T-cell (primary cell): ENCODE measurements at places on chromosomes 13 and 19.

DNA sequence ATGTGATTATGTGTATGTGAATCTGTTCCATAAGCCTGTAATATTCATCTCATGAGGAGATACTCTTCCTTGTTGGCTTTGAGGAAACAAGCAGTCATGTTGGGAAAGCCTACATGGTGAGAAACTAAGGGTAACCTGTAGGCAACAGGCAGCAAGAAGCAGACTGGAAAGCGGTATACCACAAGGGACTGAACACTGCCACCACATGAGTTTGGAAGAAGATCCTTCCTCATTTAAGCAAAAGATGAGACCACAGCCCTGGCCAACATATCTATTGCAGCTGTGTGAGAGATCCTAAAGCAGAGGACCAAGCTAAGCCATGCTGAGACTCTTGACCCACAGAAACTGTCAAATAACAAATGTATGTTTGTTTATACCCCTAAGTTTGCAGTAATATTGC, 134.8 kb downstream of the B3GLCT start:
- H3K27me3 ChIP-seq: peaks cover 4% of the 10 kb centered on the region
- H3K36me3 ChIP-seq: peaks cover 3% of the 10 kb centered on the region
- no peaks in the 10 kb centered on the region for H3K4me1 ChIP-seq
- H3K4me3 ChIP-seq: no peak overlapping the region
- no peak overlapping the region for H3K27ac ChIP-seq

- peaks cover 4% of the 10 kb centered on the region for H3K27me3 ChIP-seq
- H3K36me3 ChIP-seq: no peaks in the 10 kb centered on the region
- H3K27ac ChIP-seq: no peak overlapping the region
- no peak overlapping the region for H3K4me3 ChIP-seq
- no peak for DNase-seq
These were observed 81.0 kb upstream of the MBNL2 start for GRCh38 chr13:97141097-97141496.

DNA sequence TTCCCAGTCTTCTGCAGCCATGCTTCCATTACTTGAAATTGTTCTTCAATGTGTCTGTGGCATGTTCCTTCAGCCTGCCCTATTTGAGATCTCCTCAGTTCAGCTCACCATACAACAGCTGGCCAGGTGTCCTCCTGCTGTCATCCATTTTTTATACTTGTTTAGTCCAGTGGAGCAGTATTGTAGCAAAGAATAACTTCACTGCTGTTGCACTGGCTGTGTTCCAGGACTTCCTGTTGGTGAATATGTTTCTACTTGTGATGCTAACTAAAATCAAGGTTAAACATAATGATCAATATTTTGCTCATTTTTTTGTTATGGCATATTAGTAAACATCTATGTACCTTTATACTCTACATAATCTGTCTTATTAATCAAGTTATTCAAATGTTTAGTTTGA, 1394.1 kb downstream of the PCDH9 start:
- no peaks in the 10 kb centered on the region for H3K27me3 ChIP-seq
- H3K36me3 ChIP-seq: no peaks in the 10 kb centered on the region
- no peak overlapping the region for H3K27ac ChIP-seq
- H3K4me3 ChIP-seq: no peak overlapping the region
- H3K4me1 ChIP-seq: no peaks in the 10 kb centered on the region

- no peak for DNase-seq
- H3K4me1 ChIP-seq: no peaks in the 10 kb centered on the region
- no peak overlapping the region for H3K27ac ChIP-seq
These were observed 241.2 kb downstream of the ABCC4 start for GRCh38 chr13:95060014-95060519.

DNA sequence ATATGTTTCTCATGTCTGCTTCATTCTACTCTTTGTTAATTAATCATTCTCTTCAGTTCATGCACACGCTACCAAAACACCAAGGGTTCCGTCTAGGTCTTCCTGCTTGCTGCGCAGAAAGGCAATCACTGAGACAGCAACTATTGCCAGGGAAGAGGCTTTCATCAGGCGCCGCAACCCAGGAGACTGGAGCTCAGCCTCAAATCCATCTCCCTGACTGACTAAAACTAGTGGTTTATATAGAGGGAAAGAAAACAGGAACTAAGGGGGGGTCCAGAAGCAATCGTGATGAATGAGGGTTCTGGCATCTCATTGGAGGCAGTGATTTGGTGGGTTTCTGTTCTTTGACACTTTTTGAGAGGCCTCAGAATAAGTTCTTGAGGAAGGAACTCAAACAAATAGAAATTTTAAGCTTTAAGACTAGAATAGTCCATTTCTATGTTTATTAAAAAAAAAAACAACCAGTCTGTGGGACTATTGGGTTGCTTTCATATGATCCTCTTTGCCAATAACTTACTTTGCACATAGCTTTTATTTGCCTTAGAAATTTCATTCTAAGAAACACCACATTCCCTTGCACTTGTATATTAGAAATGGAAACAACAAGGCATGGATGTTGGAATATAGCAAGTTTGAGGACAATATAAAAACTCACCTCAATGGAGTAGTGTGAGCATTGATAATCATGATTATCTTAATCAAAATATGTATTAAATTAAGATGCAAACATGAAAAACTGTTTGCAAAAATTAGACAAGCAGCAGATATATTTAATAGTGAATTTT, 691.2 kb upstream of the GPC6 start:
- no peaks in the 10 kb centered on the region for H3K4me1 ChIP-seq
- H3K36me3 ChIP-seq: no peaks in the 10 kb centered on the region
- no peaks in the 10 kb centered on the region for H3K27me3 ChIP-seq
- DNase-seq: no peak

- H3K27ac ChIP-seq: no peak overlapping the region
- H3K4me1 ChIP-seq: no peaks in the 10 kb centered on the region
- no peak overlapping the region for H3K4me3 ChIP-seq
- no peaks in the 10 kb centered on the region for H3K36me3 ChIP-seq
- DNase-seq: no peak
These were observed 94.3 kb downstream of the GPC6 start for GRCh38 chr13:93320942-93321341.

DNA sequence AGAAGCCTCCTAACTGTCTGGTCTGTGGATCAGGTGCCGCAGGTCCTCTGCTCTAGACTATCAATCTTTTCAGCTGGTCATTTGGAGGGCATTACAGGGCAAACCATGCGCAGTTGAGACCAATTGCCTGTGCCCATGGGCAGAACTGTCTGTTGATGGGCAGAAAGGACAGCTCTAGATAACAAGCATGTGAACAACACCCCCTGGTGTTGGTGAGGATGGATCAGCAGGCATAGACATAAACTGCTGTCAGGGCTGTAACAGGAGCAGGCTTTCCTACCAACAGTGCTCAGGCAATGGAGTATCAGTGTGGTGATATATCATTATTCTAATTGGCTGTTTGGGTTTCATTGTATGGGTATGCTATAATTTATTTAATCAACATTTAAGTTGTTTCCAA, 104.7 kb upstream of the KL start:
- no peak overlapping the region for H3K27ac ChIP-seq
- H3K4me3 ChIP-seq: no peak overlapping the region
- no peaks in the 10 kb centered on the region for H3K36me3 ChIP-seq
- H3K27me3 ChIP-seq: peaks cover 6% of the 10 kb centered on the region
- no peaks in the 10 kb centered on the region for H3K4me1 ChIP-seq
- no peak for DNase-seq

DNA sequence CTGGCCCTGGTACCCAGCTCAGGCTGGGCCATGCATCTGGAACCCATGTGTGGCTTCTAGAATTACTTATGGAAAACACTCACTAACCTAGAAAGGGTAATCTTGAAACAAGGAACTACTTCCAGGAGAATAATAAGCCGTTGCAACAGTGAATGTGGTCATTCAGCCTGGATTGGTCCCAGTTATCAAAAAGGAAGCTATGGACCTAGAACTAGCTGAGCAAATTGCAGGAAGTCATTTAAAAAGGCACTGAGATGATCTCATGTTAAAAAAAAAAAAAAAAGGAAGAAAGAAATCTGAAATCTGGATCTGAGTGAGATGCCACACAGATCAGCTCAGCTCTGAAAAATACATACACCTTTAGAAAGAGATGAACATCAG, 59.6 kb downstream of the DCT start:
- H3K4me1 ChIP-seq: peaks cover 16% of the 10 kb centered on the region
- no peak overlapping the region for H3K27ac ChIP-seq
- H3K4me3 ChIP-seq: no peak overlapping the region
- H3K27me3 ChIP-seq: no peaks in the 10 kb centered on the region
- no peak for DNase-seq
- no peaks in the 10 kb centered on the region for H3K36me3 ChIP-seq

GRCh38 chr13:62510906-62511655, 1095.4 kb upstream of the PCDH20 start:
- no peak for DNase-seq
- no peaks in the 10 kb centered on the region for H3K36me3 ChIP-seq
- no peaks in the 10 kb centered on the region for H3K27me3 ChIP-seq
- no peak overlapping the region for H3K27ac ChIP-seq
